AG04450 (cell line): ENCODE measurements at places on chromosomes 4 and X.

- DNase-seq: no peak
These were observed 18.4 kb upstream of the ARMCX5 start for GRCh38 chrX:102580891-102581290.

DNA sequence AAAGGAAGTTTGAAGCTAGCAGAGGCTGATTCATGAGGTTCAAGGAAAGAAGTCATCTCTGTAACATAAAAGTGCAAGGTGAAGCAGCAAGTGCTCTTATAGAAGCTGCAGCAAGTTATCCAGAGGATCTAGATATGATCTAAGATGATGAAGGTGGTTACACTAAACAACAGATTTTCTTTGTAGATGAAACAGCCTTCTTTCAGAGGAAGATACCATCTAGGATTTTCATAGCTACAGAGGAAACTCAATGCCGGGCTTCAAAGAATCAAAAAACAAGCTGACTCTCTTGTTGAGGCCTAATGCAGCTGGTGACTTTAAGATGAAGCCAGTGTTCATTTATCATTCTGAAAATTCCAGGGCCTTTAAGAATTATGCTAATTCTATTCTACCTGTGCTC lies 28.8 kb downstream of the NR0B1 start:
- DNase-seq: no peak

DNA sequence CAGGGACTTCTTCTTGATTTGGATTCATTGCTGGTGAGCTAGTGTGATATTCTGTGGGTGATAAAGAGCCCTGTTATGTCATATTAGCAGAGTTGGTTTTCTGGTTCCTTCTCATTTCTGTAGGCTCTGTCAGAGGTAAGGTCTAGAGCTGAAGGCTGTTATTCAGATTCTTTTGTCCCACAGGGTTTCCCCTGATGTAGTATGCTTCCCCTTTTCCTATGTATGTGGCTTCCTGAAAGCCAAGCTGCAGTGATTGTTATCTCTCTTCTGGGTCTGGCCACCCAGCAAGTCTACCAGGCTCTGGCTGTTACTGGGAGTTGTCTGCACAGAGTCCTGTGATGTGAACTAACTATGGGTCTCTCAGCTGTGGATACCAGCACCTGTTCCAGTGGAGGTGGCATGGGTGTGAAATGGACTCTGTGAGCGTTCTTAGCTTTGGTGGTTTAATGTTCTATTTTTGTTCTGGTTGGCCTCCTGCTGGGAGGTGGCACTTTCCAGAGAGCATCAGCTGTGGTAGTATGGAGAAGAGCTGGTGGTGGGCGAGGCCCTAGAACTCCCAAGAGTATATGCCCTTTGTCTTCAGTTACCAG lies 373.7 kb downstream of the AR start:
- DNase-seq: no peak

DNA sequence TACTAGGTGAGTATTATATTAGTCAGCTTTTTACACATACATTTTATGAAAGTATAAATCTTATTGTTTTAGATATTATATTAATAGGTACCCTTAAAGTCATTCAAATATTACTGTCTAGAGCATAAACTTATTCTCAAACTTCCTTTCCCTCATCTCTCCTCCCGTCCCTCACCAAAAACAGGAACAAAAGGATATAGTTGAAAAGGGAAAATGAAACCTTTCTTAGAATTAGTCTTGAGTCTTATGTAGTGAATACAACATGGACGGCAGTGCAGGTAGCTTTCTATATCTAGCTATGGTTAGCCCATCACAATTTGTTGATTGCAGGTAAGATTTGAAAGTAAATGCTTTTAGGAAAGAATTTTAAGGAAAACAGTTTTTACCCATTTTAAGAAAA lies 65.6 kb downstream of the RBPJ start:
- no peak for DNase-seq
